ENCODE measurements at places on chromosomes 11 and 22.

- DNase-seq, result no peak
Observed at GRCh38 chr11:46900091-46900746, 18.1 kb downstream of the LRP4 start.

- DNase-seq, result no peak
Observed at GRCh38 chr11:92728628-92729027, 240.8 kb upstream of the MTNR1B start.

GRCh38 chr22:30304495-30305244 is 15.4 kb upstream of the CASTOR1 start:
- DNase-seq, result no peak

GRCh38 chr11:128345316-128345715 is 242.0 kb downstream of the ETS1 start:
- DNase-seq, result no peak

DNA sequence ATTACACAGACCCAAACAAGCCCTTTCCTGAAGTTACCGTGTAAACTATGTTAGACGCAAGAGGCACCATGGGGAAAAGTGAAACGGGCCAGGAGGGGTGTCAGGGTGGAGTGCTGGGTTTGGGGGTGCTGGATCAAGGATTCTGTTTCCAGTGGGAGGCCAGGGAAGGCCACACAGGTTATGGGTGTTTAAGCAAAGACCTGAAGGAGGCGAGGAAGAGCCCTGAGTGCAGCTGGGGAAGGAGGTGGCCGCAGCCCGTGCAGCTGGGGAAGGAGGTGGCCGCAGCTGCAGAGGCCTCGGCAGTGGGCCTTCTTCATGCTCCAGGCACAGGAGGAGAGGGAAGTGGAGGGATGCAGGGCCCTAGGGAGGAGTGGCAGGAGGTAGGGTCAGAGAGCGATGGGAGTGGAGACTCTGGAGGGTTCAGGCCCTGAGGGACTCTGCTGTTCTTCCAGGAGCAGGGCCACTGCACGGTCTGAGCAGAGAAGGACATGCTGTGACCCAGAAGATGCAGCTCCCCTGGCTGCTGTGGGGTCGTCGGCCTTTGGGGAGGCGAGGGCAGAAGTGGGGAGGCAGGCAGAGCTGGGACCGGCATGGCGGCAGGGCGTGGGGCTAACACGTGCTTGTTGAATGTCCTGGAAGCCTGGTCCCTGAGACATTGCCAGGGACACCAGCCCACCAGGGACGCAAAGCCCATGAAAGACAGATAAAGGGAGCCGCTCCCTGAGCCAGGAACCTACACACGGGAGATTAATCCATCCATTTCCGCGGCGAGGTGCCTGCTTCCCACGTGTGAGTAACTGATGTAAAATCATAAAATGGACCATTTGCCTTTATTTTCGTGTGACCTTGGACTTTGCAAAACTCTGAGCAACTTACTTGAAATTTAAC is 1049.1 kb downstream of the BRD1 start:
- no peak for DNase-seq

DNA sequence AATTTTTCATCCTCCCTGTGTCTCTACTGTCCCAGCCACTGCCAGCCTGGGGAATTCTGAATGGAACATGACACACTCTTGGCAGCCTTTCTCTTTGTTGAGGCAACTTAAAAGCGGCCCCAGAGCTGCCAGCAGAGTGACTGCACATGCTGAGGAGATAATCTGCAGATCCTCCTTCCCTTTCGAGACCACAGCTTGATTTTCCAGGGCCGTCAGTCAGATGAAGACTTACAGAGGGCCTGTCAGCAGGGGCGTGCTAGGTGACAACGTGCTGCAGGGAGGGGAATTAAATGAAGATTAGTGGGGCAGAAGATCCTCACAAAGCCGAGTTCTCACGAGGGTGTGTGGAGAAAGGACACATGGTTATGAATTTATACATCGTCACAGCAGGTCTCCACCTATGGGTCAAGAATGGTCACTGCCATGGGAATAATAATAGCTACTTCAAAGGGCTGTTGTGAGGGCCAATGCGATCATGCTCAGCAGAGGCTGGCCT is 193.5 kb upstream of the PITPNB start:
- DNase-seq, result no peak

DNA sequence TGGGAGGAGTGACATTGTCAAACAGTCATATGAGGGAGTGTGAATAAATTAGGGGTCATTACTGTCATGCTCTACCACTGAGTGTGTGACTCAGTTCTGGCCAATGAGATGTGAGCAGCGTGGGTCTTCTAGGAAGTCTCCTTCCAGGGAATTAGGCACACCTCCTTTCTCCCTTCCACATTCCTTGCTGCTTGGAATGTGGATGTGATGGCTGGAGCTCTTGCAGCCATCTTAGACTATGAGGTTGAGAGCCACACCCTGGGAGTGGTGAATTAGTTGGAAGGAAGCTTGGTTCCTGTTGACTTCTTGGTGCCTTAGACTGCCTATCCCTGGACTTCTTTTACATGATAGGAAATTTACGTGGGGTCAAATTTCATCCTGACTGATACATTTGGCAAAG is 36.5 kb upstream of the SMIM38 start:
- no peak for DNase-seq

- no peak for DNase-seq
Observed at GRCh38 chr22:44795701-44796630, 43.6 kb downstream of the ARHGAP8 start.

DNA sequence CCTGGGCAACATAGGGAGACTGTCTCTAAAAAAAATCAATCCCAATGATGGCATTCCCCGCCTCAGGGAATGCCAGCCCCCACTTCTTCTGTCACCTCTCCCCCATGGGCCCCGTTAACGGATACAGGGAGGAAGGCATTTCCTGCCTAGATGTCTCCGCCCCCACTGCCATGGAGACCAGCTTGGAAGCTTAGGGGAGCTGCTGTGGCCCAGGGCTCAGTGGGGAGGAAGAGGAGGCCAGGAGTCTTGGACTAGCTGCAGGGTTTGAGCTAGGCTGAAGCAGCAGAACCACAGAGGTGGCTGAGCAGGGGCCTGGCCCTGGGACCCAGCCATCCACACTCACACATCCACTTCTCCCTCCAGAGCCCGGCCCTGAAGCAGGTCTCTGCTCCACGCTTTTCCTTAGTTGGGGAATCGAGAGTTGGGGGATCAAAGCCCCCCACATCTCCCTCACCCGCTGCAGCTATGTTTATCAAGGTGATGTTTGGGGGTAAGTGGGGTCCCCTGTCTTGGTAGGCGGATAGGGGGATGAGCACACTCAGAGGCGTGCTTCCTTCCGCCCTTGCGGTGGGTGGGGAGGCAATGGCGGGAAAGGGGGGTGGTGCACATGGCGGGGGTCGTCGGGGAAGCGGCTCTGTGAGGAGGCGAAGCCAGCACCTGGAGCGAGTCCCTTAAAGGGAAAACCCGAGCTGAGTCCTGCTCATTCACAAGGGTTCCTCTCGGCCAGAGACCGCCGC is at the start of gene C22orf15:
C22orf15 (plus strand) TSS at position 149 of the 737 bp plus-strand sequence; CDS start at position 466, 317 bp downstream.
- no peak for DNase-seq

- no peak for DNase-seq
Observed at GRCh38 chr11:80519596-80520506, 1079.0 kb upstream of the TENM4 start.

DNA sequence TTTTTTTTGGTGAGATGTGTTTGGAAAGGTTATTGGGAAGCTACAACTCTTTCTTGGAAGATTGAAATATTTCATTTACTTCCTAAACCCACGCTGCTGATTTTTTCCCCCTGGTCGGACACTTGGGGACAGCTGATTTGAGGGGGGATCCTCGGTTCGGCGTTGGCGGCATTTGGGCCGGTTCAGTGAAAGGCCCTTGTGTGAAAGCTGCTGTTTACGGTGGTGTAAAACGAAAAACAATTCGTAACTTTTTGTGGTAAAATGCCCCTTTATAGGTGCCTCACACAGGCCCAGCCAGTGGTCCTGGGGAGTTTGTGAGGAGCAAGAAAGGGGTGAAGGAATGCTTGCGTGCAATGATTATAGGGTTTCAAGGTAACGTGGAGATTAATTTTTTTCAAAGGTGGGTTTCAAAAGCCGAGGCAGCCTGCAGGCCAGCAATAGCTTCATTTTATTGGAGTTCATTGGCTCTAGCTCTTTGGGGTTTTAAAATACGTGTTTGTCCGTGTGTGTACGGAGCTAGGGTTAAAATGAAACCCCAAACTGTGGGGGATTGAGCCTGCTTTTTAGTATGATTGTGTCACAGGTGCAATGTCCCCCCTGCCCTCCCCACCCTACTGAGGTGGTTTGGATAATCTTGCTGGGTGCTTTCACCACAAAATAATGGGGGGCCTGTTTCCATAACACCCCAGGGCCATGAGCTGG is 77.2 kb upstream of the PPARA start:
- no peak for DNase-seq
